ENCODE measurements at places on chromosomes 7 and 10. TPM values are rescaled to one million over a fixed set of nuclear protein-coding genes. Genes with fewer than 3 reads are reported as not detected.

The NRCAM gene
- 40.0 TPM for total RNA-seq

The AKR1B15 gene
- not detected for total RNA-seq

The ASB10 gene
- not detected for total RNA-seq

- peak overlapping the region; percentile 95 for H3K27ac ChIP-seq
- DNase-seq, result no peak
- peak overlapping the region; percentile 43 for H3K4me3 ChIP-seq
- H3K36me3 ChIP-seq, result peaks cover 6% of the 10 kb centered on the region
- H3K4me1 ChIP-seq, result peaks cover 70% of the 10 kb centered on the region
These were observed 11.3 kb downstream of the COL26A1 start for GRCh38 chr7:101373812-101374614.

DNA sequence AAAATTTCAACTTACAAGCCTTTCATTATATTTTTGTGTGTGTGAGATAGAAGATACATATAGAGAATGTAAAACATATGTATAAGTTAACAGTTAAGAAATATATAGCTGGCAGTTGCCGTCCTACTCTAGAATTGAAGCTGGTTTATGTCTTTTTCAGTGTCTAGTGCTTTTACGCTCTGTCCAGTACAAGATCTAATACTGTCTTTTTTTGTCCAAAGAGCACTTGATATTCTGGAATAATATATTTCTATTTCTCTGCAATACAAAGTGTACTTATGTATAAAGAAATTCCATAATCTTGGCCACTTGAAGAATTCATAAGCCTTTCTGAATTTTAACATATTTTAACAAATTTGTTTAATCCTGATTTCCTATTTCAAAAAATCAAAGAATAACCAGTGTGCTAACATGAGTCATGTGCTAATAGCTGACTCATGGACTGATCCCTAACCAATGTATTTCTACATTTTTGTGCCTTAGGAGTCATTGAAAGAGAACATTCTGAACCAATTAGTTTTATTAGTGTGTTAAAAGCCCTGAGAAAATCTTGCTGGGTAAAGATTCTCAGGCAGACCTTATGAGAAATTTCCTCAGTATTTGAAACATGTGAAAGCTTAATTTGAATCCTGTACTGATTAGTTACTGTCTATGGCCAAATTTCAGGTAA is 73.2 kb upstream of the CCAR1 start:
- no peak for DNase-seq
- H3K36me3 ChIP-seq, result peaks cover 18% of the 10 kb centered on the region
- no peaks in the 10 kb centered on the region for H3K27me3 ChIP-seq
- peak overlapping the region; percentile 60 for H3K27ac ChIP-seq

DNA sequence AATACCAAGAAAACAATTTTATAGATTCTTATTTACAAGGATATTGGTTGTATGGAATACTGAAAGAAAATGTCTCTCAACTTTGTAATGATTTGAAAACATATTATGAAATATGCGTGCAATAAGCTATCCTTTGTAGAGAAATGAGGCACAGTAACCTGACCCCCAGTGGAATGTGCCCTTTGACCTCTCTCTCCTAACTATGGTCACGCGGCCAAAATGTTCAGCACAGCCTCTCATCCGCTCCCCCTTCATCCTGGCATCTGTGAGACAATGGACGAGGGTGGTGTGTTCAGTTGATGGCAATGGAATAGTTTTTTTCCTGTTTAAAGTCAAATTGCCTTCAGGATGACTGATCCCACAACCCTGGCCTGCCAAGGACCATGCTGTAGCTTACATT is 13.3 kb downstream of the BEND7 start:
- no peaks in the 10 kb centered on the region for H3K27me3 ChIP-seq
- no peak overlapping the region for H3K27ac ChIP-seq
- H3K4me1 ChIP-seq, result no peaks in the 10 kb centered on the region
- no peak overlapping the region for H3K4me3 ChIP-seq

DNA sequence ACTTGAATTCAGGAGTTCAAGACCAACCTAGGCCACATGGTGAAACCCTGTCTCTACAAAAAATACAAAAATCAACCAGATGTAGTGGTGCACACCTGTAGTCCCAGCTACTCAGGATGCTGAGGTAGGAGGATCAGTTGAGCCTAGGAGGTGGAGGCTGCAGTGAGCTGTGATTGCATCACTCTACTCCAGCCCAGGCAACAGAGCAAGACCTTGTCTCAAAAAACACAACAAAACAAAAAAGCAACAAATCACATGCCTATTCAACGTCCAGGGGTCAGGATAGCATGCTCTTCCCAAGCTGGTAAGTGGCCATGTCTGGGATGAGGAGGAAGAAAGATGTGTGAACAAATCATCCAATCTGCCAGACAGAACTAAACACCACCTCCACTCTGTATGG is 6.2 kb upstream of the RADIL start:
- H3K27me3 ChIP-seq, result peaks cover 19% of the 10 kb centered on the region
- H3K4me1 ChIP-seq, result no peaks in the 10 kb centered on the region
- no peak overlapping the region for H3K27ac ChIP-seq

DNA sequence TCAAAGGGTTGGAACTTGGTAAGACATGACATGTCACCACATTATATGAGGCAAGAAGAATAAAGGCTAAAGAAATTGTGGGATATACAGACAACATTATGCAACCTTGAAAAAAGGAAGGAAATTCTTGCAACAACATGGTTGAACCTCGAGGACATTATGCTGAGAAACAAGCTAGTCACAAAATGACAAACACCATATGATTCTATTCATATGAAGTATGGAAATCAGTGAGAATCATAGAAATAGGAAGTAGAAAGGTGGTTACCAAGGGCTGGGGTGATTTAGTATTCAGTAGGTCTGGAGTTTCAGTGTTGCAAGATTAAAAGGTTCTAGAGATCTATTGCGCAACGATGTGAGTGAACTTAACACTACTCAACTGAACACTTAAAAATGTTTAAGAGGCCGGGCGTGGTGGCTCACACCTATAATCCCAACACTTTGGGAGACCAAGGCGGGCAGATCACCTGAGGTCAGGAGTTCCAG is 126.9 kb upstream of the TBX20 start:
- H3K27ac ChIP-seq, result no peak overlapping the region
- H3K27me3 ChIP-seq, result peaks cover 18% of the 10 kb centered on the region
- no peak for DNase-seq
- no peaks in the 10 kb centered on the region for H3K4me1 ChIP-seq
